ENCODE measurements at places on chromosomes 6 and 20.
A peak's percentile ranks its signal among the peaks of the same experiment; 100 is the strongest.

DNA sequence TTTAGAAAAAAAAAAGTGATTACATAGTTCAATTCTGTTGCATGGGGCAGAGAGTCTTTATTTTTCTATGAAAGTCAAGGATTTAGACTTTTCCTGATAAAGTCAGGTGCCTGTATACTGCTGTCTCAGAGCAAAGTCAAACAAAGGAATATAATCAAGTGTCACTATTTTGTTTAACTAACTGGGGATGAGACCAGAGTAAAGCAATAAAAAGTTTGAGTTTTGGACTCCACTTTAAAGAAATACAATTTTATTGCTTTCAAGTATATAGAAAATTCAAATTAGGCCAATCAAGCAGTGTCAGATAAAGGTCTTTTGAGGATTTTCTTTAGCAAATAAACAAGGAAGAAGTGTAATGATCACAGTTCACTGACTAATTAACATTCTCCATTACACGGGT lies 48.7 kb upstream of the MYLIP start:
- no peak for DNase-seq

GRCh38 chr6:11460001-11460668 lies 77.4 kb upstream of the TMEM170B start:
- DNase-seq, result peak; percentile 91

DNA sequence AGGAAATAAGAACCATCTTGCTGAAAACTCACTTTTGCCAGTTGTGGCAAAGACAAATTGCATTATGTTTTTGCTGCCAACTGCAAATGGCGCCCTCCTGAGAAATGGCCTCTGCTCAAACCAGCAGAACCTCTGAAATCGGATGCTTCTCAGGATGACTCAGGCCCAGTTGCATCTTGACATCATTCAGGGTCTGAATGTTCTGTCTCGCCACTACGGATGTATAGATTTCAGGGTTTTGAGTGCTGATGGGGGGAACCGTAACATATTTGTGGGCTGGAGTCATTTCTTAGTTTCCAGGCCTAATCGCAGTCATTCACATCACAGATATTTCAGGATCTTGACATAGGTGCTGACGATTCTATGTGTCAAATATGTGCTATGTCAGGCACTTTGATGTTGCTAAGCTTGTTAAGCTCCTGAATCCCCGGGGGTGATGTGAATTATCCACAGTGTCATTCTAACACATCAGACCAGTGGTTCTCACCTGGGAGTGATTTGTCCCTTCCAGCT lies 207.1 kb downstream of the NFATC2 start:
- no peak for DNase-seq

GRCh38 chr20:34301587-34302311 lies 1.4 kb downstream of the AHCY start:
- no peak for DNase-seq

DNA sequence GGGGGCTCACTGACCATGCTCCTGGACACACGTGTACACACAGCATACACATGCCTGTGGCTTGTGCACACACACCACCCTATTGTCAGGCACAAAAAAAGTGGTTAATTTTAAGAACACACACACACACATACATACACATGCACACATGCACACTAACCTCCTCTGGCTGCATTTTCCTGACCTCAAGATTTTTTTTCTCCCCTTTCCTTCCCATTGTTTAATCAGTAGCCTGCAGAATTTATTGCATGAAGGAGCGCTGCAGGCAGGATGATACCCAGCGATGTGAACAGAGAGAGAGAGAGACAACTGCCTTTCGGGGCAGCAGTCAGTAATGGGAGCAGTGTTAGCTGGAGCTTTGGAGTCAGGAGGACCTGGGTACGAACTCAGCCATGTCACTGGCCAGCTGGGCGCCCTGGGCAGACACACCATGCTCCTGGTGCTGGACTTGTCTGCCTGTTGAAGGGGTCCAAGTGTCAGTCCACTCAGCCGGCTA lies 990 bp upstream of the TRAF3IP2 start:
- peak; percentile 18 for DNase-seq

Measured in NB4 (cell line).